ENCODE measurements at places on chromosomes 13 and 19.

- DNase-seq = no peak
Measured at GRCh38 chr13:44078806-44079376, 199.2 kb downstream of the LACC1 start.

GRCh38 chr13:65999411-65999810 is 1230.7 kb downstream of the PCDH9 start:
- DNase-seq = no peak

- DNase-seq = no peak
Measured at GRCh38 chr19:57057036-57057686, 62.6 kb upstream of the USP29 start.

- peak; percentile 44 for DNase-seq
Measured at GRCh38 chr19:17236811-17237543, 8.7 kb downstream of the NR2F6 start.

DNA sequence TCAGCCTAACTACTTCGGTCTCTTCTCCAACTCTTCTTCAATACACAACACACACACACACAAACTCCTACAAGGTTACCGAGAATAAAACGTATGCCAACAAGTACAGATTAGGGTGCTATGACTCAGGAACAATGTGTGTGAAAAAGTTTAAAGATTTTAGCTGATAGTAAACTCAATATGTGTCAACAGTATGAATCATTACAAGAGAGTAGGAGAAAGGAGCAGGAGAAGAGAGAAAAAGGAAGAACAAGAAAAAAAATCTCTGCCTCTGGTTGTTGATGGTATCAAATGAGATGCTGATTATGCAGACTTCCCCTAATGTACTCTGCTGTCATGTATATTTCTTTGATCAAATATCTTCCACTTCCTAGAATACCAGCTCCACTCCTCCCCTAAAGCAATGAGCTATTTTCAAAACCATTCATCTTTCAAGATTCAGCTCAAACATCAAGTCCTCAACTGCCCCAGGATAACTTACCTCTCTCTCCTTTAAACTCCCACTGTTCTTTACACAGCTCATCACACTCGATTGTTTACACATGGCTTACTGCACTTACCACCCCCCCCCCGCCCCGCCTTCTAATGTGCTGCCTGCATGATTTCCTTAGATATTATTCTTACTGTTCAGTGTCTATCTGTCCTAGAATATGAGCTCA is 95.6 kb downstream of the FAM216B start:
- DNase-seq = peak; percentile 91

GRCh38 chr13:32115066-32115465 is 83.5 kb downstream of the FRY start:
- DNase-seq = no peak

DNA sequence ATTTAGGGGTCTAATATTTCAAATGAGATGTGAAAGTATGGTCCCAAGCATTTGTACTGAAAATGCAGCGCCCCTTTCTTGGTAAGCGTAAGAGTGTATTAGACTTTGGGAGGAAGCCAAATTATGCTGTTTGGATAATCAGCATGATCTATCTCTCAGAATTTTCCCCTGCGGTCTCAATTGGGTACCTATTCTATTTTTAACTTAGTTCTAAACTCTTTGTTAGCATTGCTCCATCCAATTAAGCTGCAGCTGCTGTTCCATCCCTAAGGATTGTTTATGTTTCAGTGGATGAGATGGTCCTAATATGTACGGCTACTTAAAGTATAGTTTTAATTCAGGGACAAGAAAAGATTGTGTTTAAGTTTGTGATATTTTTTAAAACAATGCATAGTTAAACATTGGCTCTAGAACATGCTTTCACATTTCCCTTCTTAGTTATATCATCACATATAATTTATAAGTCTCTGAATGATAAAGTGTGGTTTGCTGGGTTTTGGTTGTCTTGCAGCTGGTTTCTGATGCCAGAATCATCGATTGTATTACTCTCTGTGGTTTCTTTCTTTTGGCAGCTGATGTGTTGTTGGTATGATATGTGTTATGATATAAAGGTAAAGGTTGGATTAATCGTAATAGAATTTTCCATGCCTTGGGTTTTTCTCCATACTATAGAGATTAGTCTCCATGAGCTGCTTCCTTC is 15.0 kb downstream of the POLR1D start:
- no peak for DNase-seq

- peak; percentile 87 for DNase-seq
Measured at GRCh38 chr13:24228852-24229458, 68.4 kb downstream of the SPATA13 start.

DNA sequence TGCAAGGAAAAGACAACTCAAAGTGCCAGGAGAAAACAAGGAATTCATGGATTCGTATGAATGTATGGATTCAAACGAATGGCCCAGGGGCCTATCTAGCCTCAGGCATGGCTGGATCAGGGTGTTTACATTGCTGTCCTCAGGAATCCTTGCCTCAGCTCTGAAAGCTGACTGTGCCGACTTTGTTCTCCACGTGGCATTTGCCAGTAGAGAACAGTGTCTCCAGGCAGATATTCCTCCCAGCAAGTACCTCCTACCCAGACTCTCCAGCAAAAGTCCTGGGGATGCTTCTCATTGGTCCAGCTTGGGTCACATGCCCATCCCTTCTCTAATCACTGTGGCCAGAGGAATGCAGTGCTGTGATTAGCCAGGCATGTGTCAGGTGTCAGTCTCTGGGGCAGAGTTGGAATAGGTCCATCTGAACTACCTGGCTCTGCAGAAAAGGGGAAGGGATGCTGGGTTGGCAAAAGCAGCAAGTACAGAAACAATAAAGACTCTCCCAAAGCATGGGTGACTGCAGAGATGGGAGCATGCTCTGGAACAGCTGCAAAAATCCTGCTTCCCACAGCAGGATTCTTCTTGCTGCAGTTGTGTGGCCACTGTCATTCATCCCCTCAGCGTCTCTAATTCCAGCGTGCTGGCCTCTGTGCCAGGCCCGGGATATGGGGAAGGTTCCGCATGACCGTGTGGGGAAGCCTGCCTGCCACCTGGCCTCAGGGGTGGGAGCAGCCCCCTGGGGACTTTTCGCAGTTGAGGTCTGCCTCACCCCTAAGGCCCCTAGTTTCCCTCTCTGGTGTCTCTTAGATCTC is 30.0 kb downstream of the CCNE1 start:
- DNase-seq = no peak

DNA sequence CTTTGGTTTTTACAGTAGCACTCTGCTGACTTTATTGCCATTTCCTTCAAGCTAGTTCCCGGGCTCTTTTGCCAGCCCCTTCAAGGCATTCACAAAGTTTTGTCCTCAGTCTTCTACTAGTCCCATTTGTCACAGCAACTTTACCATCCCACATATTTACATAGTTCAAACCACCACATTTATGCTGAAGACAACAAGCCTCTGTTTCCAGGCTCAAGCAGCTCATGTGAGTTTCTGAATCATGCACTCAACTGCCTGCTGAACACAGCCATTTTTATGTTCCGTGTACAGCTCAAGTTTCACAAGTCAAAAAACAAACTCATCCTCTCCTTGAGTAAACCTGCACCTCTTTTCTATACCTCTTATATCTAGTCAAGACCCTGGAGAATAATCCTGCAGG is 977.0 kb upstream of the SLC10A2 start:
- no peak for DNase-seq

- no peak for DNase-seq
Measured at GRCh38 chr13:96999091-96999490, 4.8 kb upstream of the OXGR1 start.

GRCh38 chr13:79786176-79786575 is 305.2 kb downstream of the NDFIP2 start:
- DNase-seq = no peak

DNA sequence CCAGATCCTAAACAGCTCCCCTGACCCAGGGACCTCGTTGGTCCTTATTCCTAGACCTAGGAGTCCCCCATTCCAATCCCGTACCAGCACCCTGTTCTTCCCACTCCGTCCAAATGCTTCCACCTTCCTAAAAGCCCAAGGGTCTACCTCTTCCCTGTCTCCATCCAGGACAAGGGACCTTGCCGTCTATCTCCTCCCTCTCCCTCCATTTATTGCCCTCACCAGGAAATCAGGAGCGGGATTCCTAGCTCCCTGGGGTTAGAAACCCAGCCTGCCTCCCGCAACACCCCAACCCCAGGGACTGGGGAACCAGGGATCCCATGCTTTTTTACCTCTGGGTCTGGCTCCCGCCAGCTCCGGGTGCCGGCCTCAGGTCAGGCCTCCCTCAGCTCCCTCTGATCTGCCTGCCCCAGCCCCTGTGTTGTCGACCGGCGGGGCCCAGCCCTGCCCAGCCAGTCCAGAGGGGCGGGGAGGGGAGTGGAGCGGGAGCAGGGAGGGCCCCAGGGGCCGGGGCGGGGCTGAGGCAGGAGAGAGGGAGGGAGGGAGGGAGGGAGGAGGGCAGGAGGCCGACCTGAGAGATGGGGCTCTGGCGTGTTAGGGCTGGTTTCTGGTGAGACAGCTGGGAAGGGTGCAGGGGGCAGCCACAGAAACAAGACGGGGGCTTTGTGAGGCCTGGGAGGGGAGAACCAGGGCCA is at the start of gene B3GNT8:
Gene B3GNT8, minus strand, starts transcription at position 423 of the 695 bp plus-strand sequence. CDS start 596 bp downstream, outside the sequence.
- DNase-seq = peak; percentile 86

GRCh38 chr19:49440439-49441209 is 703 bp downstream of the SLC17A7 start:
- peak; percentile 88 for DNase-seq

DNA sequence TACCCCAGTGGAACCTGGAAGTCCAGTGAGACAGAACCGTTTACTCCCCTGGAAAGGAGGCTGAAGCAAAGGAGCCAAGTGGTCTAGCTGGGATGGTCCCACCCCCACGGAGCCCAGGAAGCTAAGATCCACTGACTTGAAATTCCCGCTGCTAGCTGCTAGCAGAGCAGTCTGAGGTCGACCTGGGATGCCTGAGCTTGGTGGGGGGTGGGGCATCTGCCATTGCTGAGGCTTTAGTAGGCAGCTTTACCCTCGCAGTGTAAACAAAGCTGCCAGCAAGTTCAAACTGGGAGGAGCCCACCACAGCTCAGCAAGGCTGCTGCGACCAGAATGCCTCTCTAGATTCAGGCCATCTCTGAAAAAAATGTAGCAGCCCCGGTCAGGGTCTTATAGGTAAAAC is 437.0 kb downstream of the SUCLA2 start:
- DNase-seq = no peak

- DNase-seq = peak; percentile 63
Measured at GRCh38 chr19:51330366-51330765, 11.6 kb downstream of the VSIG10L start.

DNA sequence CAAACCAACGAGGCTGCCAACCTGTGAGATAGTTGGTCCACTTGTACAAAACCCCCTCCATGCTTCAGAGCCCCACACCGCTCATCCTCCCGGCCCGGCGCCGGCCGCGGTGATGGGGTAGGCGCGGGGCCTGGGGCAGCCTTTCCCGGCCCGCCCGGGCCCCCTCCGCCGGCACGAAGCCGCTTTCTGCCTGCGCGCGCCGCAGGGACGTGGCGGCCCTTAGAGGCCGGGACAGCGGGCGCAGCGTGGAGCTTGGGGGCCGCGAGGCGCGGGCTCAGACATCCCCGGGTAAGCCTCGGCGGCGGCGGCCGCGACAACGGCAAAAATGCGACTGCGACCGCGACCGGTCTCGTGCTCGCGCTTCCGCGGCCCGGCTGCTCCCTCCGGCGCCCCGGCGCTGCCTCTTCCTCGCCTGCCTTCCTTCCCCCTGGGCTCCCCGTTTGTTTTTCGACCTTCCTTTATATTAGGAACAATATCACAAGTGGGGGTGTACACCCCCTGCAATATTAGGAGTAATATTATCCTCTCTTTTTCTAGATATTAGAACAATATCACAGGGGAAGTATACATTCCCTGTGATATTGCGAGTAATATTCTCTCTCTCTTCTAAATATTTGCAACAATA is 53.9 kb upstream of the CEACAM21 start:
- DNase-seq = no peak

DNA sequence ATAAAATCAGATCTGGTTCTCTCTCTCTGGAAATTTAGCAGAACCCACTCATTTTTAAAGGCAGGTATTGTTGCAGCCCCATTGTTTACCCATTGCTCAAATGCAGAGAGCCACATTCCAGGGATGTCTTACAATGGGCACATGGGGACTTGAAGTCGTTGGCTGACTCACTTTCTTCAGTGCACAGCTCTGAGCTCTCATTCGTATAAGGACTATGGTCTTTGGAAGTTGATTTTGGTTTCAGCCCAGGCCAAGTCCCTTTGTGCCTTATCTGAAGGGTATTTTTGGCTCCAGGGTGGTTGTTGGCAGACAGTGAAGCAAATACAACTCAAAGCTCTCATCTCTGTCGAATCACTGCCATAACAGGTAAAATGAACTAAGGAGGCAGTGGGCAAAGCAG is 47.3 kb upstream of the CLDN10 start:
- peak; percentile 25 for DNase-seq

GRCh38 chr13:109883181-109884180 is 97.1 kb upstream of the IRS2 start:
- DNase-seq = no peak

Measured in osteoblast (primary cell).